ENCODE measurements at places on chromosomes 11 and 22.

DNA sequence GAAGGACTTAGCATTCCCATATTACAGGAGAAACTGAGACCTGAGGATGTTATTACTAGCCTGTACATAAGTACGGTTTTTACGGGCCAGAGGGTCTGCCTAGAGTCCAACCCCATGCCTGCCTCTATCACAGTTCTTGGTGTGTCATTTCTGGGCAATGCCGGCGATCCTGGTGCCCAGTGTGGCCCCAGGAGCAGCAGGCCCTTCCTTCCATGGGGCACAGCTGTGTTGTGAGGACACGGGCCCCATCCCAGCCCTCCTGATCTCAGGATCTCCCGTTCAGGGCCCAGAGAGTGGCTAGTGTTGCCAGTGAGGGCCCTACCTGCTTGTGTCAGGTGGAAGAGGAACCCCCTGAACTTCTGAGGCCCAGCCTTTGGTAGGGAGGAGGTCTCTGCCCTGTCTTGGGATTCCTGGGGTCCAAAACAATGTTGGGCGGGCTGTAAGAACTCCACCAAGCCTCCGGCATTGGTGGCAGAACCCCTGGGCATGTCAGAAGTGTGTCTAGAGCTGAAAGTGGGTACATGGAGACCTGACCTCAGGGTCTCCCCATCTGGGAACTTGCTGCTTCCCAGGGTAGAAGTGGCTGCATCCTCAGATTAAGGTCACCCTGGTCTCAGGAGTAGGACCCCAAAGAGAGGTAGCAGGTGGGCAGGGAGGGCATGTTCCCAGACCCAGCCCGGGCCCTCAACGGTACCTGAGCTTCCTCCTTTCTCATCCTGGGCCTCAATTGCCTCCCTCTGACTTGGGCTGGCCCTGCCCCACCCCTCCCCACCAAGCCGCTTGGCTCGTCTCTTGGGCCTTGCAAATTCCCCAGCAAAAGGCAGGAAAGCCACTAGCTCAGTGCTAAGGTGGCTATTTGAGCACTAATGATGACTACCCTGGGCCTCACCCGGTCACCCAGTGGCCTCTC, 74.6 kb upstream of the KCNQ1OT1 start:
- no peak for DNase-seq

GRCh38 chr22:36822581-36822980, 5.7 kb upstream of the PVALB start:
- DNase-seq: no peak

DNA sequence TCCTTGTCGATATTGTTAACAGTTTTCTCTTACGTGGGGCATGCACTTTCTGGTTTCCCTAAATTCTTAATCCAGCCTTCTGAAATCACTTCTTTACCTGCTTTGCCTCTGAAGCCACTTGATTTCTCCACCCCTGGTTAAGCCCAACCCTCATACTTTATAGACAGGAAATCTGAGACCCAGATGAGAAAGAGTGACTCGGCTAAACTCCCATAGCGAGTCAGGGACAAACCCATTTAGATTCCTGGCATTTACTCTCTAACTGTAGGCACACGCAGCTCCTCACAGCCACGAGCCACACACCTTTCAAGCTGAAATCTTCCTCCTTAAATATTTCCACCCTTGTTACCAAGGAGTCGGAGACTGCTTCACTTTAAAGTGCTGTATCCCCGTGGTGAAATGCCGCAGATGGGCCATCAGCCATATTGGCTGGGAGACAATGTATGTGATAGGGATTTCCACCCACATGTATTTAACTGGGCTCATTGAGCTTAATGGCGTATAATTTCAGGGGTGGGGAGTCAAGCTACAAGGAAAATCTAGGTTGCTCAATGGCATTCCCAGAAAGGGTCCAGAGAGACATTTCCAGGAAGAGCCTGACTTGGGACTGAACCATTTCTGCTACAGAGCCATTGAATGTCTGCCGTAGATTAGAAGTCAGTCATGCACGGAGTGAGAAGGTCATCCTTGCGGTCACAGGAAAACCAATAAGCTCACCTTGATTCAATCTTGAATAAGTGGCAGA, 49.9 kb upstream of the GRK3 start:
- DNase-seq: peak; percentile 15

DNA sequence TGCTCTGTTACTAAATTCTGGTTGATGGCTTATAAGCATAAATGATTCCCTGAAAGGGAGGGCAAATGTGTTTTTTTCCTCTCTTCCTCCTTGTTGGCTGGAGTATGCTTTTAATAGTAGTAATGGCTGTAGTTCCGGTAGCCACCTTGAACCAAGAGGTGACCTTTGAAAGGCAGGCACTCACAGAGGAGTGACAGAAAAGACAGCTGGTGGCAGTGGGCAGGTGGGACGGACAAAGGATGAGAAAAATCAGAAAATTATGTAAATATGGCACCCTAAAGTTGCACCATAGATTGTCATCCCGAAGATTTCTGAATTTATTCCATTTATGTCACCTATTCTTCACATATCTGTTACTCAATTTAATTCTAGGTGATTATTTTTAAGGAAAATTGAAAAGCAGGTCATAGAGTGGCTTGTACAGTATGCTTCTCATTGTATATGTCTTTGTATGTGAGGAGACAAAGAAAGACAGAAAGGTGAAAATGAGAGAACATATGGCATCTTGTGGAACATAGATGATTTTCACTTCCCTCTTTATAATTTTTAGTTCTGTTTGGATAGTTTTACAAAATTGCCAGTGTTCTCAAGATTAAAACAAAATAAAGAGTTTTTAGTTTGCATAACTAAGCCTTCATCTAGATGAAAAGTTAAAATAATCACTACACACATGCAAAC, 17.0 kb downstream of the CASP12 start:
- DNase-seq: no peak

DNA sequence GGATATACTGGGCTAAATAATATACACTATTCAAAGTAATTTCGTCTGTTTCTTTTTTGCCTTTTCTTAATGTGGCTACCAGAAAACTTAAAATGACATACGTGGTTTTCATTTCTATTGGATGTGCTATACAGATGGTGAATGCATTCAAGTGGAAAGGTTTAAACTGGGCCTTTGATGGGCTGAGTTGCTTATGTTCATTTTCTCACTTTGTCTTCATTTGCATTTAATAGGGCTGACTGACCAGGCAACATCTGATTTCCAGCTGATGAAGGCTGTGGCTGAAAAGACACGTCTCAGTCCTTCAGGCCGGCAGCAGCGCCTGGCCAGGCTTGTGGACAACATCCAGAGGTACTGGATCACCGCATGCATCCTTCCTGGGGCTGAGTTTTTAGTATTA, 27.9 kb downstream of the PIWIL4 start:
- no peak for DNase-seq

- DNase-seq: peak; percentile 44
Measured at GRCh38 chr11:4181782-4182721, 87.5 kb downstream of the RRM1 start.

DNA sequence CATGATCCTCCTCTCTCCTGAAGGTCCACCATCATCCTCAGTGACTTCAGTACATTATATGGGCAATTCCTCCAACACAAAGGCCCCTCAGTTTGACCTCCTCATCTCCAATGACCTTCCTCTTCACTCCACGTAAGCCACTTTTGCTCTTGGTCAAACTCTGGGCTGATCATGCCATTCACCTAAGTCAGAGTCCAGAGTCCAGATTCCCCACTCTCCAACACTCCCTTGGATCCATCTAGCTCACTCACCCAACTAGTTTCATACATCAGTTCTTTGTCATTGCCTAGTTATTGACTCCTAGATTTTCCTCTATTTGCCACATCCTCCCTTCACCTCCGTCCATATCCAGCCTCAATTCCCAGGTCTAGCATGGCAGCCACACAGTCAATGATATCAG, 30.5 kb upstream of the TTC12 start:
- no peak for DNase-seq

GRCh38 chr22:39446239-39446721, 10.5 kb upstream of the MGAT3 start:
- no peak for DNase-seq

DNA sequence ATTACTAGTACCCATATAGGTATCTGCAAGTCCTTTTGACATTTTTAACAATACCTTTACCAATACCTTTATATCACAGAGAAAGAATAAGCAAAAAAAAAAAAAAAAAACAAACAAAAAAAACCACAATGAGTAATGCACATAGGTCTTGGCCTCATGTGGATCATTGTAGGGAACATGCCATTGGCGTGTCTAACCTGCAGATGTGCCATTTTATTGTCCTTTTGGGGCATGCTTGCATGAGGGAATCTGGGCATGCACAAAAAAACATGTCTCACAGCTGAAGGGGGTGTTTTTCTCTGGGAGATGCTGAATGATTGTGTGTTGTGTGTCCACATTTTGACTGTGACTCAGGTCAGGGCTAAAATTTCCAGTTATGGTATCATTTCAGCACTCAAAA, 361.6 kb downstream of the GUCY1A2 start:
- DNase-seq: no peak

GRCh38 chr11:67639438-67639859, at the start of gene TBX10:
TBX10 (minus strand) TSS chr11:67639763; CDS start chr11:67639472, 291 bp downstream.
- no peak for DNase-seq

DNA sequence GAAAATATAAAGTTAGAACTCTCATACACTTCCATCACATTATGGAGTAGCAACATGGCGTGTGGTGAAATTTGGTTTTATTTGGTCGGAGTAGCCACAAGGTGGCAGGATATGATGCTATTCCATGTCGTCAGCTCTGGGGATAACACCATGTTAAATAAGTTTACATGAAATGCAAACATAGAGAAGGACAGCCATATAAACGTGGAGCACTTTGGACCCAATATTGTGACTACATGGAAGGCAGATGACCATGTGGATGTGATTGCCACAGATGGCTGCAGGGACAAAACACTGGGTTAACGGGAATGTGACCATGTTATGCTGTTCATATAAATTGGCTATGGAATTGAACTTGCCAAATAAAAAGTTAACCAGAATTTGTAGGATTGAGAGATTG, 21.0 kb downstream of the OR5M11 start:
- no peak for DNase-seq

GRCh38 chr22:30210235-30210909, 36.2 kb downstream of the LIF start:
- peak; percentile 84 for DNase-seq

DNA sequence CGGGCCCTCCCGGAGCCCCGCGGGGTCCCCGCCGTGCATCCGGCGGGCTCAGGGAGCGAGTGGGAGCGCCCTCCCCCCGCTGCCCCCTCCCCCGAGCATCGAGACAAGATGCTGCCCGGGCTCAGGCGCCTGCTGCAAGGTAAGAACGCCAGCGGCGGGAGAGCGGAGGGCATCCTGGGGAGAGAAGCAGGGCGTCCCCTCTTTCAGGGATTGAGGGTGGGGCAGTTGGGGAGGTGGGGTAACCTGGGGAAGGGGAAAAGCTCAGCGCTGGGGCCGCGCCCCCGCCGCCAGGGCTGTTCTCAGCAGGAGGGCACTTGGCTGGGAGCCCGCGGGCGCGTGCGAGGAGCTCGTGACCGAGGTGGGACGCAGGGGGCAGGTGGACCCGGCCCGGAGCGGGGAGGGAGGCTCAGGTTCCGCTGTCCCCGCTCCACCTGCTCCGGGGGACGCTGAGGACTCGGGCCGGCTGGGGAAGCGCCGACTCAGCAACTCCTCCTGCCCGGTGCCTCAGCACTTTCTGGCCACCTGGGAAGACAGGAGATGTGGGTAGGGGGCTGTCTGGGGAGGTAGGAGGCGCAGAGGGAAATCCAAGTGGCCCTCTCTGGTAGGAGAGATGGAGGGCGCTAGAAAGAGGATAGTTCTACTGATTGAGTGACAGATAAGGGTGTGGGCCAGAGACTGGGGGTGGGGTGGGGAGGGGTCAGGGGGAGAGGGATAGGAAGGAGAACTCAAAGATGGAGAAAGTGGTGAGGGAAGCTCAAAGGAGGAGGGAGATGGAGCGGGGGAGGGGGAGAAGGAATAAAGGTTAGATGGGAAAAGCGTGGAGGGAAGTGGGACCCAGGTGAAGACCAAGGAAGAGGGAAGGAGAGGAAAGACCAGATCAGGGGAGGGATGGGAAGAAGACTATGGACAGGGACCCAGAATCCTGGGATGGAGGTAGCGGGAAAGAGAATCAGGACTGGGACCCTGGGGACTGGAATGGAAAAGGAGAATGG, 726 bp downstream of the RTN4RL2 start:
- no peak for DNase-seq

DNA sequence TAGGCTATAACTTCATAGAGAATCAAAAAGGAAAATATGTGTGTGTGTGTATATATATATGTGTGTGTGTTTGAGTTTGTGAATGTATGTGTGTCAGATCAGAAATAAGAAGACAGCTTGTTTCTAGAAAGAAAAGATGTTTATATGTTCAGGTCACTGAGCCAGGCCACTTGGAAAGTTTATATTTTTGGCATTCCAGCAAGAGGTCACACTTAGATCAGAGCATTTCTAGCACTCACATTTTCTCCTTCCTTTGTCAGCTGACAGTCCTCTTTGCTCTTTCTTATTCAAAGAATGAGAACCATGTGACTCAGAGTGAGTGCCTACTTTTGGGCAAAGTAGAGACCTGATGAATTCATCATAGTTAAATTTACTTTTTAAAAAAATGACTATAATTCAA, 22.9 kb downstream of the RAB38 start:
- no peak for DNase-seq

All from NCI-H226 (cell line).